ENCODE measurements at places on chromosomes 2 and 18.

DNA sequence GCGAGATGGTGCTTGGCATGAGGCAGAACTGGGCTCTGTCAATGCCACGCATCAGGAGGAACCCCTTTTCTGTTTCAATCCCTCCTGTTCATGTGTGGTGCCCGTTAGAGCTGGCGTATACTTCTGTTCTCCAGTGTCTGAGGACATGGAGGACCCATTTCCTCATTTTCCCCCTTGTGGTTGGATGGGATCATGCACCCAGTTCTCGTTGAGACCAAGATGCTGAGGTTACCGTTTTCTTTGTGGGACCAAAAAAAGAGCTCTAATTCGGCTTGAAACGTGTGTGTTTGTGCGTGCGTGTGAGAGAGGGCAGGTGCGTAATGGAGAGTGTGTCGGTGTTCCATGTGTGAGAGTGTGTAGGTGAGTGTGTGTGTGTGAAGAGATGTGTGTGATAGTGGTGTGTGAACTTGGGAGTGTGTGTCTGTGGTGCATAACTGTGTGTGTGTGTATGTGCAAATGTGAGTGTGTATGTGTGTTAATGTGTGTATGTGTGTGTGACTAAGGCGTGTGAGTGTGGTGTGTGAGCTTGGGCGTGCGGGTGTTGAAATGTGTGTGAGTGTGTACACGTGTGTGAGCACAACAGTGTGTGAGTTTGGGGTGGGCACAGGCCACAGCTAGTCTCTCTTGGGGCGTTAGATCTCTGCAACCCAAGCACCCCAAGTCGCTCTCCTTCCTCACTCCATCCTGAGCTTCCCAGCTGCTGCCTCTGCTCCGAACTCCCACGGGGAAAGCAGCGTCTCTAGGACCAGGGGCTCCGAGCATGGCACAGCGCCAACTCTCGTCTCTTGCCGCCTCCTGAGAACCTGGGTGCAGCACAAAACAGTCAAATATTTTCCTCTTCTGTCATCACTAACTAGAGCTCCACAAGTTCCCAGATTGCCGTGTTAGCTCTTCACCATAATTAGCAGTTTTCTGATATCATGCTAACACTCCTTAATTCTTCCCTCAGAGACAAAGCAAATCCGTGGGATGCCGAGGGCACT is 75.8 kb downstream of the LONRF2 start:
- H3K27ac ChIP-seq, result no peak overlapping the region
- no peaks in the 10 kb centered on the region for H3K27me3 ChIP-seq
- H3K4me1 ChIP-seq, result peaks cover 4% of the 10 kb centered on the region
- H3K4me3 ChIP-seq, result no peak overlapping the region

- H3K36me3 ChIP-seq, result no peaks in the 10 kb centered on the region
- H3K4me3 ChIP-seq, result no peak overlapping the region
- no peaks in the 10 kb centered on the region for H3K4me1 ChIP-seq
- peak; percentile 21 for DNase-seq
Observed at GRCh38 chr2:168348076-168348475, 100.7 kb upstream of the STK39 start.

DNA sequence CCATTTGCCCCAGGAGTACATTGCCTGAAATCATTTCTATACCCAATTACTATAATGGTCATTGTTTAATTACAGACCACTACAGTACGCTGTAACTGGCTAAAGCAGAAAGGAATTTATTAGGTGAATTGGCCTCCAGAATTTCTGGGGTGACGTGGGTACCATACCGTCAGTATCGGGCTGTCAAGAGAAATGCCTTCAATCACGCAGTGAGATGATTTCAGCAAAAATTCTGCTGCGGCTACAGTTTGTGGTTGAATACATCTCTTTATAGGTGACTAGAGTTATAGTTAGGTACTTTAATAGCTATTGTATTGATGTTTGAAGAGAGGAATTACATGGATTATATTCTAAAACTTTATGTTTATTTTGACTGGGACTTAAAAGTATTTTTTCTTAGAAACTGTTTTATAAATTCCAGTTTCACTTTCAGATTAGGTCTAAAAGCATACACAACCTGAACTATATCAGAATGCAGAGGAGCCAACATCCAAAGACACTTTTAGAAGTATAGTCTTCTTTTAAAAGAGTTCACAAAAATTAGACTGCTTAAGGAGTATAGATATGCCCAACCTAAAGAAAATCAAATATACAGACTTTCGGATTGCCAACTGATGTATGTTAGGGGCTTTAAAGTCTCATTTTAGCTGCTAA is 128.4 kb downstream of the TTC27 start:
- no peak overlapping the region for H3K4me3 ChIP-seq
- H3K4me1 ChIP-seq, result peaks cover 4% of the 10 kb centered on the region
- no peaks in the 10 kb centered on the region for H3K27me3 ChIP-seq

GRCh38 chr2:198314559-198315153 is 510.3 kb downstream of the PLCL1 start:
- no peak for DNase-seq
- H3K4me3 ChIP-seq, result no peak overlapping the region
- no peaks in the 10 kb centered on the region for H3K4me1 ChIP-seq

DNA sequence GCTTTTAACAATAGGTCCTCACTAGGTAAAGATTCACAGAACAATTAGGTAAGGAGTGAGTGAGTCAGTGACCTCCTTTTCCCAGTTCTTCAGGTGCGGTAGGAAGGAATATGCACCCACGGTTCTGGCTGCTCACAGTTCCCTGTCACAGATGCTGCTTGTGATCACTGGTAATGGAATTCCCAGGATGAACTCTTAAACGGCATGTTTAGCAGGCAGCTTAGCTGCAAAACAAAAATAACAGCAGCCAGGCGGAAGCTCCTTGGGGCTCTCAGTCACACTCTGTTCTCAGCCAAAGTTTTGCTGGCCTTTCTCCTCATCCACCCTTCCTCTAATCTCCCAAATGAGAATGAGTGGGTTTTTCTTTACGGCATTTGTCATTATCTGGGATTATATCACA is 274.5 kb downstream of the MYT1L start:
- no peaks in the 10 kb centered on the region for H3K4me1 ChIP-seq
- no peak overlapping the region for H3K27ac ChIP-seq
- H3K27me3 ChIP-seq, result no peaks in the 10 kb centered on the region
- H3K36me3 ChIP-seq, result no peaks in the 10 kb centered on the region

- H3K4me1 ChIP-seq, result no peaks in the 10 kb centered on the region
- DNase-seq, result no peak
- H3K27me3 ChIP-seq, result no peaks in the 10 kb centered on the region
Observed at GRCh38 chr18:45745817-45746461, 22.0 kb downstream of the SLC14A1 start.

DNA sequence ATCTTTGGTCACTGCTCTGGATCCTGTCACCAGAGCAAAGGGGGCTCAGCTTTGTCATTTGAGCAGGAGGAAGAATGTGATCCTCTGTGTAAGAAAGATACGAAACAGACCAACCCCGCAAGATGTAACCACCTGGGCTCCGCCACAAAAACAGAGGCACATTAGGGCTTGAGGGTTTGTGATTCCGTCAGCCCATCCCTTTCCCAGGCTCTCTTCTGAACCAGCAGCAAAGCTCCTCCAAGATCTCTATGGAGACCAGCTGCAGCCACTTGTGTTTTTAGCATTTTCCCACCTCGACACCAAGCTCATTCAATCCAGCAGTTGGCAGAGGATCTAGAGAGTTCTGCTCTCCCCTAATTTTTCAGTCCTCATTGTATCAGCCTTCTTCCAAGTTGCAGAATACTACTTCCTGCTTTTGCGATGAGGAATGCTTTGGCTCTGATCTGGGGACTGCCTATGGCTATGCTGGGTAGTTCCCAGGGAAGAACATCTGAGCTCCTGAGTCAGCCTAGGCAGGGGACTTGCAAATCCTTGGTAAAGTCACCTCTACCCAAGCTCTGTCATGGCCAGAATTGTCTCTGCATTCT is 139.6 kb upstream of the RAB12 start:
- DNase-seq, result no peak
- no peaks in the 10 kb centered on the region for H3K36me3 ChIP-seq
- no peaks in the 10 kb centered on the region for H3K27me3 ChIP-seq
- H3K27ac ChIP-seq, result no peak overlapping the region
- no peak overlapping the region for H3K4me3 ChIP-seq
- H3K4me1 ChIP-seq, result no peaks in the 10 kb centered on the region

- no peaks in the 10 kb centered on the region for H3K4me1 ChIP-seq
- no peak overlapping the region for H3K27ac ChIP-seq
- no peaks in the 10 kb centered on the region for H3K27me3 ChIP-seq
- no peak overlapping the region for H3K4me3 ChIP-seq
- H3K36me3 ChIP-seq, result no peaks in the 10 kb centered on the region
Observed at GRCh38 chr18:48514786-48515185, 24.0 kb upstream of the CTIF start.

- no peaks in the 10 kb centered on the region for H3K36me3 ChIP-seq
- H3K4me3 ChIP-seq, result no peak overlapping the region
- DNase-seq, result peak; percentile 31
- H3K27ac ChIP-seq, result no peak overlapping the region
Observed at GRCh38 chr18:37501136-37501535, 64.5 kb downstream of the CELF4 start.

DNA sequence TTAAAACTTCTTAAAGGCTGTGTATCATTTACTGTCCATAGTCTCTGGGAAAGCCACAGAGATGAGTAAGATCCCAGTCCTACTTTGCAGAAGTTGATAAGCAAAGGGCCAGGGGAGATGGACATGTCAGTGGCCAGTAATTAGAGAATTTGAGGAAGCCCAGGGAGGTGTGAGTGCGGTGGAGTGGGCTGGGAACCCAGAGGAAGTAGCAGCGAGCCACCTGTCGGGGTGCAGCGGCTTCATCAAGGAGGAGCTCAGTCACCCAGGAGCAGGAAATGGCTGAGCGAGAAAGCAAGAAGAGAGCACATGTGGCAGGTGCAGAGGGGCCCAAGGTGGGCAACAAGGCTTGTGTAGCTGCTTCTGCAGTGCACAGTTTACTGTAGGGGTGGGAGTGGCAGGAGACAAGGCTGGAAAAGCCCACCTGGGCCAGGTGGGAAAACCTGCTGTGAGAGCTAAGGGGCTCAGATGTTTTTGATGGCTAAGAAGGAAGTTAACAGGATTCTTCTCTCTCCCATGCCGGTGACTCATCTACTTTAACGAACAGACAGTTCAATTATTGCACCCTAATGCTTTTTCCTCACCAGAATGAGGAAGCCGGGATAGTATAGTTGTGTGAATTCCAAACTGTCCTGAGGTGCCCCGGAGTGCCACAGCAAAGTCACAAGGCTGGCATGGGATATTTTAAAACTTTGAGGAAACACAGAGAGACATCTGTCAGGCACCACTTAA is 34.8 kb upstream of the MGAT5 start:
- no peak overlapping the region for H3K27ac ChIP-seq
- no peak overlapping the region for H3K4me3 ChIP-seq
- no peaks in the 10 kb centered on the region for H3K36me3 ChIP-seq
- peak; percentile 47 for DNase-seq
- H3K27me3 ChIP-seq, result no peaks in the 10 kb centered on the region
- peaks cover 6% of the 10 kb centered on the region for H3K4me1 ChIP-seq

DNA sequence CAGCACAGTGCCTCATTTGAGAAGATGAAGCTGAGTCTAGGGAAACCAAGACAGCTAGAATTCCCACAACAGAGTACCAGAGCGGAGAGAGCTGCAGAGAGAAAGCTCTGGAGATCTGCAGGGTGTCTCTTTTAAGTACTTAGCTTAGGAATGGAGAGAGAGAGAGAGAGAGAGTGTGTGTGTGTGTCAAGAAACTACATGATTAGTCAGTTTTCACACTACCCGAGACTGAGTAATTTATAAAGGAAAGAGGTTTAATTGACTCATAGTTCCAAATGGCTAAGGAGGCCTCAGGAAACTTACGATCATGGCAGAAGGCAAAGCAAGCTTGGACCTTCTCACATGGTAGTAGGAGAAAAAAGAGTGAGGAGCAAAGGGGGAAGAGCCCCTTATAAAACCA is 64.0 kb downstream of the HIBCH start:
- H3K4me3 ChIP-seq, result no peak overlapping the region
- H3K27ac ChIP-seq, result no peak overlapping the region
- no peaks in the 10 kb centered on the region for H3K27me3 ChIP-seq
- DNase-seq, result no peak
- peaks cover 2% of the 10 kb centered on the region for H3K36me3 ChIP-seq
- H3K4me1 ChIP-seq, result no peaks in the 10 kb centered on the region

DNA sequence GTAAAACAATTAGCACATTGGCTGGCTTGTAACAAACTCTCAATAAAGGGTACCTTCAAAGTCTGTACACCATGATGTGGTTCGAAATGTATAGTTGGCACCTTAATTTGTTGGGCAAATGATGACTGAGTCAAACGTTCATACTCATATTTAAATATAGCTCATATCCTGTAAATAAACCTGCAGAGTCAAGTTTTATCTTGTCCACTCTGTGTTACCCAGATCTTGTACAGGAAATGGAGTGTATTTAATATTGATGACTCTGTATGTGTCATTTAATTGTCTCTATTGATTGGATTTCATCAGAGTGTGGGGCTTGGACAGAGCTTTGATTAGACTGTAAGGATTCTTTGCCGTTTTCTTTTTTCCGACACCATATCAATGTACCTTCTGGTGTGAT is 805.6 kb upstream of the ZEB2 start:
- H3K27me3 ChIP-seq, result no peaks in the 10 kb centered on the region
- no peak for DNase-seq
- H3K4me3 ChIP-seq, result no peak overlapping the region
- no peak overlapping the region for H3K27ac ChIP-seq

DNA sequence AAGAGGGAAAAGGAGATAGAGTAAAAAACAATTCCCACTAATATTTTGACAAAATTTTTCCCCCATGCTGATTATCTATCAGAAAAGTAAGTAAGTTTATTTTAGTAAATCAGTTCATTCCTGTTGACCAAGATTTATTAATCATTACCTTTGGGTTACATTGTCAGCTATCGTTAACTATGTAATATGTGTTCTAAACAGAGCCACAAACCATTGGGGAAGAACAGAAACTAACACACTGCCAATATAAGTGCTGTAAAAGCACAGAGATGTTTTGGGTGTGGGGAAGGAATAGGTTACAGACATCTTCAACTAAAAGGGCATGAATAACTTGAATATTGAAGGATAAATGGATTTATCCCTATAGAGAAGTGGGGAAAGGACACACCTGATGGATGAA is 42.5 kb upstream of the ACADL start:
- H3K36me3 ChIP-seq, result no peaks in the 10 kb centered on the region
- H3K4me3 ChIP-seq, result no peak overlapping the region
- DNase-seq, result no peak
- no peaks in the 10 kb centered on the region for H3K4me1 ChIP-seq
